Colonic mucosa (tissue), 4 donors: ENCODE measurements at places on chromosomes 3 and 15. TPM values are rescaled to one million over a fixed set of nuclear protein-coding genes. Genes with fewer than 3 reads are reported as not detected.

GRCh38 chr3:126552688-126553283 lies 5.9 kb downstream of the C3orf22 start:
- no peak for DNase-seq

- no peak for DNase-seq
Measured at GRCh38 chr3:156811089-156811862, 14.9 kb upstream of the LEKR1 start.

GRAMD1C gene
- 4.1 TPM for total RNA-seq

FSTL1 gene
- 81.8 TPM for total RNA-seq

DNA sequence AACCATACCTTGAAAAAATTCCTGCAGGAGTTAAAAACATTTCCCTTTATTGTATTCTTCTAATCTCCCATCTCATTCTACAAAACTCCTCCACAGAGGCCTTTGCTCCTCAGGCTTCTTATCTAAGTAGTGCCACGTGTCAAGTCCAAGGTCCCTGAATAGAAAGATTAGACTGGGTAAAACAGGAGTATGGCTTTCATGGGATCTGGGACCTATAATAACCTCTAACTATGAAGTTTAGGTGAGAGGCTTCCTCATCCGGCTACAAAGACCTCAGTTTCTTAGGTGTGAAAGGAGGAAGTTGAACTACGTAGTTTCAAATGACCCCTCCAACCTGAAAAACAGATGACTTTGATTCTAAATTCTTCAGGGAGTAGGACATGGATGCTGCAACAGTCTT lies 20.0 kb downstream of the GPR15 start:
- DNase-seq: no peak

- no peak for DNase-seq
Measured at GRCh38 chr3:168073842-168074605, 21.7 kb downstream of the GOLIM4 start.

PAK6 gene
- total RNA-seq: 4.9 TPM

- DNase-seq: no peak
Measured at GRCh38 chr3:183274609-183275008, 21.6 kb downstream of the B3GNT5 start.
